Stimulated activated CD8-positive, alpha-beta memory T cell treated with anti-CD3 and anti-CD28 coated beads, Interleukin-7, amount 100 ng/mL, for 1 hour (primary cell): ENCODE measurements at places on chromosomes 5 and 9.

DNA sequence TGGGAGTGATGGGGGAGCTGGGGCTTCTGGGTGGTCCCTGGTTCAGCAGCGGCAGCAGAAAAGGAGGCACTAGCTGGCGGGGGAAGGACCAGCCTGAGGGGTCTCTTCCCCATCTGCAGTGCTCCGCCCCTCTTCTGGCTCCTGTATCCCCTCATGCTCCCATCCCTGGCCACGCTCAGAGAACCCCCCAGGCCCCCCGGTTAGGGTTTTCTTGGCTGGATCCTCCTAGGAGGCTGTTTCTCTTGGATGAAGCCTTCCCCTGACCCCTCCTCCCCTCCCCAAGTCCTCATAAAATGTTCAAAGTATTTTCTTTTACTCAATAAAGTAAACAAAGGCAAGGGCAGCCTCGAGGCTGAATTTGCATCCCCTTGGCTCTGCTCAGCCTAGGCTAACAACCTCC is 60.8 kb downstream of the FGF18 start:
- DNase-seq = no peak

DNA sequence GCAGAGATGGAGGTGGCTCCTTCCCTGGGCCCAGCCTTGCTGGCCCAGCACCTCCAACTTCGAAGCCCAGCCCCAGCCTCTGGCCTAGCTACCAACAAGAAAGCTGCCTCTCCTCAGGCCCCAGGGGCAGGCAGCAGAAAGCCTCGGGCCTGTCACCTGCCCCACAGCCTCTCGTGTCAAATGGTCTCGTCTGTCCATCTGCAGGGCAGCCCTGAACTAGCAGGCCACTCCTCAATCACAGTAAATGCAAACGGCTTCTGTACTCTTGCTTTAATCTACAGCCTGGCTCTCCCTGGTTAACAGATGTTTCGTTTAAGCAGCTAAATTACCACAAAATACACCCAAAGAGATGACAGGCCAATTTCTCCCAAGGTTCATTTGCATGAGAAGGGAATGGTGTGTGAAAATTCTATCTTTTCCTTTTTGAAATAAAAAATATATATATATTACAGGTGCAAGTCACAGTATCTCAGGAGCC is 21.5 kb downstream of the VAV2 start:
- no peak for DNase-seq

DNA sequence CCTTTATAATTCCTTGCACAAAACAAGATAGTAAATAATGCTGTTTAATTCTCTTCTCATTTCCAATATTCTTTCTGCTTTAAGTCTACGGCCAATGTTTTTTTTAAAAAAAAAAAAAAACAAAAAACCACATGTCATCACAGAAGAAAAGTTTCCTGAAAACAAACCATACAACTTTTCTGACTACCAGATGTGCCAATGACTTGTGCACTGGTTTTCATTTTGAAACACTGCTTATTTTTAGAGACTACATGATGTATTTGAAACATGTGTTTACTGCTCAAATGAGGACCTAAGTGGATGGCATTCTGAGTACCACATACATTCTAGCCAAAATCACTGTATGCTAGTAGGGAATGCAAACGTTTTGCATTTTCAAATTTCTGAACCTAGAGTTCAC is 167.9 kb downstream of the GLIS3 start:
- DNase-seq = no peak

DNA sequence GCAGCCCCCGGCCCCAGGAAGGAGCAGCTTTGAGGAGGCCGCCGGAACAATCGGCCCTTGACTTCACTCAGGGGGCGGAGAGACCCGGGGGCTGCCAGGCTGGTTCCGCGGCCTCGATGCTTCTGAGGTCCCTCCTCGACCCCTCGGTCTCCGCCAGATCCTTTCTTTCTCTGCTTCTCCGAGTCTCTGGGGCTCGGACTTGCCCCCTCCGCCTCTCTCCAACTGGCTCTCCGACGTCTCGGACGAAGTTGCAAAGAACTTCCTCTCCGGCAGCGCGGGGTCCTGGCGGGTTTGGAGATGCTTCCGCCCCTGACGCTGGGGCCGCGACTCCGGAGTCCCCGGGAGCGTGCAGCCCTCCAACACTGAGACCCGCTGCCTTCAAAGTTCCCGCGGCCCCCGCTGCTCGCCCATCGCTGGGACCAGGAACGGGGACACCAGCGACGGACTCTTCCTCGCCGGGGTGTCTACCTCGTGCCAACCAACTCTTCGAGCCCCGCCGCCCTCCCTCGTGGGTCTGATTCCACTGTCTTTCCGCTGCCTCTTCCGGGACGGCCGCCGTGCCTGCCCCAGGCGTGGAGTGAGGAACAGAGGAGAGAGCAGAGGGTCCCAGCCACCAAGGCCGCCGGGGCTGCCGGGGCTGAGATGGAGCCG is 7.0 kb downstream of the PAX5 start:
- DNase-seq = no peak

DNA sequence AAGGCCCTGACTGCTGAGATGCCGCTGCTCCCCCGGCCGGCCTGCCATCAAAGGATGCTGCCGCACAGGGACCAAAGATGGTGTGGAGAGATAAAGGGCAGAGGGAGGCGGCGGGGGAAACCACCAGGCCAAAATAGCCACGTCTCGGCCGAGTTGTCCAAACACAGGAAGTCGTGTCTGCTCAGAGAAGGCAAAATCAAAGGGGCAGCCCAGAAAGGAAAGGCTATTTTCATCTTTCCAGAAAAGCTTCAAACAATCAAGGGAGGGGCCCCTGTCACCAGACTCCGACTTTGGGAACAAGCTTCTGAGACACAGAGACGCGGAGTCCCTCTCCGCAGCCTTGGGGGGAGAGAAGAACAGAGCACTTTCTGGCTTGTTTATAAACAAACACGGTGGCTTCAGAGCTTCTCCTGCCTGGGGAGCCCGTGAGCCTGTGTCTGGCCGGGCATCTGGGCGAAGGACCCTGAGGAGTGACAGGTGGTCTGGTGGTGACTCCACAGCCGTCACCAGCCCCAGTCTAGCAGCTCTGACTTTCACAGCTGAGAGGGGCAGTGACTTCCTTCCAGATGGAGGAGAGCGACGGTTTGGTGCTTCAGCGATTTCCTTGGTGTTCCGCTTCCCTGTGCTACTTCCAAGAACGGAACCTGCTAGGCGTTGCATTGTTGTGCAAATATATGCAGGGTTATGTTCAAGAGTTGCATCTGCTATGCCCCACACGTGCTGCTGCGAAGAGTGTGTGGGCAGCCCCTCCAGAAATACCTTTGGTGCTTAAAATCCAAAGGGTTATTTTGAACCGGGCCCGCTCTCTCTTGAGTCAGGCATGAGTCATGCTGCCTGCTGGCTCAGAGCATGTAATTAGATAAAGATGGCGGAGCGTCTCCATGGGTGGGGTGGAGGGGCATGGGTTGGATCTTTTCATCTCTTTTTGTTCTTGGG is 24.0 kb downstream of the ADAMTSL2 start:
- DNase-seq = no peak

GRCh38 chr5:18772475-18772874 is 1138.2 kb downstream of the TAF11L14 start:
- DNase-seq = no peak

DNA sequence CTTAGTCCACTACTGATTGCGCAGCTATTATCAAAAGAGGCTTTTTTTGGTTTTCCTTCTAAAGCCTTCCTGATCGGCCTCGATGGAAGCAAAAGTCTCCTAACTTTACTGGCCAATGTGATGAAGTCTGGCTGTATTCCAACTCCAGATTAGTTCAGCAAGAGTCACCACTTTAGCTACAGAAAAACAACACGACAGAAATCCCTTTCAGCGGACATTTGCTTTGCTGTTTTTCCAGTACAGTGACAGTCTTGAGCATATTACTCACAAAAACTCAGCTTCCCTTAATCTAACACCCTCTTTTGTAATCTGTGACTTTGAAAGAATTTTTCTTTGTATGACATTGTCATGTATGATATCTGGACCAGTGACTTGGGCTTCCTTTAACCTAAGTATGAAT is 95.7 kb downstream of the HOMER1 start:
- no peak for DNase-seq

DNA sequence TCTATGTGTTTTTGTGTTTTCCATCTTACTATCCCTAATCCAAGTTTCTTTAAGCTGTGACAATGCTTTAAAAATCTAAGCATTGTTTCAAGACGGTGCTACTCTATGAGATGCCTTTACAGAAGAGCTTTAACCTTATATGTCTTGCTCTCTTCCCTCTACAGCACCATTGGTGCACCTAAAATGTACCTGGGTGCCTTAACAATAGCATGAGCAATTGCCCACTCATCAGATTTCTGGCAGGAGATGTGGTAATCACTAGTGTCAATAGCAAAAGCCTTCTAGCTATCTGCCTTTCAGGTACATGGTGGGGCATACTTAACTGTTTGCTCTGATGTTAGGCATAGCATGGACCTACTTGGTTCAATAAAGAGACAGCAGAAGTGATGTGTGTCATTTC is 222.3 kb upstream of the KIF2A start:
- no peak for DNase-seq

- DNase-seq = no peak
These were observed at the start of gene FAM163B for GRCh38 chr9:133609311-133610098. Gene FAM163B, minus strand, starts transcription at chr9:133609389. Its CDS starts 29,166 bp downstream, at chr9:133580223.

GRCh38 chr9:109422641-109423040 is 75.5 kb downstream of the PTPN3 start:
- DNase-seq = no peak

DNA sequence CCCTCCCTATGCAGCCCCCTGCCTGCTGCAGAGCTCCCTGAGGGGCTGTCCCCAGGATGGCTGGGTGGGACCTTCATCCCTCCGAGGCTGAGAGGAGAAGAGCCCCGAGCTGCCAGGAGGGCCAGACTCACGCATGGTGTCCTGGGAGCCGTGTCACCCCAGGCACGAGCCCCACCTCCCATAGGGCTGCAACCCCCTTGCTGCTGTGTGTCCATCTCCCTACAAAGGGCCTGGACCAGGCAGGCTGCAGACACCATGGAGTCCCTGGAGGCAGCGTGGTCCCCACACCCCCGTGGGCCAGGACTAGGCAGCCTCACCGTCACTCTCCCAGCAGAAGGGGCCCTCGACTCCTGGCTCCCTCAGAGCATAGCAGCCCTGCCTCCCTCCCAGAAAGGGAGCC is 11.2 kb upstream of the SEC16A start:
- DNase-seq = no peak

DNA sequence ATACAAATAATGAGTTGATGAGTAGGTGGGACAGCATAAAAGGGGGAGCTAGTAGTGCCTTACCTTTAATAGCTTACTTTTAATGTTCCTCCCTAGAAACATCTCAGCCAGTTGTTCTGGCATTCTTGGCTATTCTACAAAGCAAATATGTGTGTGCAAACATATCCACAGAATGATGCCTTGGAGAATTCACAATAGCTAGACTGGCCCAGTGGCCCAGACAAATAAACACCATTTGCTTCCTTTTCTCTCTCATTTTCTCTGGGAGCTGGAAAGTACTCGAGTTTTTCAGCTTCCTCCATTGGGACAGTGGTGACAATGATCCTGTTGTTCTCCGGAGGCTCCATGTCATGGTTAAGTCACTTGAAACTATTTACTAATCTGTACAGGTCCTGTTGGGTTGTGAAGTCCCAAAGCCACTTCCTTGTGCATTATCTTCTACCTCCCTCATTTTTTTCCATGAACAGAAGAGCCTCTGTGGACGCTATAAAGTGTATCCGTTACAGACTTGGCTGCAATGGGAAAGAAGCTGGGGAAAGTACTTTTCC is 122.9 kb downstream of the DMAC1 start:
- DNase-seq = no peak

GRCh38 chr5:39217365-39218281 is 1.7 kb downstream of the FYB1 start:
- DNase-seq = peak; percentile 56

GRCh38 chr5:143019614-143020515 is 249.7 kb downstream of the ARHGAP26 start:
- DNase-seq = no peak

DNA sequence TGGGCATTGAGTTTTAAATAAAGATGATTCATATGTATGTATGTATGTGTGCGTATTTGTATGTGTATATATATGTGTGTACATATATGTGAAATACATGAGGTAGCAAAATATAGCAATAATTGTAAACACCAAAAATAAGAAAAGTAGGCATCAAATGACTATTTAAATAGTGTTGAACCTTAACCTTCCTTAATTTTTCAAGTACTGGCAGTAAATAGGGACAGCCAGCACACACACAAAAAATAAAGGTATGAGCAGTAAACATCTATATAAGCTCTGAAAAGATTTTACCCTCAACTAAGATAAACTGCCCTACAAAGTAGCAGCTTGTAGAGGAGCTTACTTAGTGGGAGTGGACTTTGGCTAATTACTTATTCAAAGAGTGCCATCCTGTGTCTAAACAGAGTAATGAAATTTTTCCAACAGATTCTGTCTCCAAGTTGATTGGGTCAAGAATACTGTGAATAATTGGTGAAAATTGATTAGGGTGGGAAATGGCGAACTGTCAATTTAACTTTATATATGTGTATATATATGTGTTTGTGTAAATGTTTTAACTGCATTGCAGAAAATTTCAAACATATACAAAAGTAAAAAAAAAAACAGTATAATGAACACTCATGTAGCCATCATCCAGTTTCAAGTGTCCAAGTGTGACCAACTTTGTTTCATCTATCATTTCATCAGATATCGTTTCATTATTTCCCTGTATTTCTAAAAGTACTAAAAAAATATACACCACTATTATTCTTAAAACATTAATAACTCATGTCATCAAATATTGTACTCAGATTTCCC is 2.0 kb upstream of the ADAMTS6 start:
- DNase-seq = no peak

DNA sequence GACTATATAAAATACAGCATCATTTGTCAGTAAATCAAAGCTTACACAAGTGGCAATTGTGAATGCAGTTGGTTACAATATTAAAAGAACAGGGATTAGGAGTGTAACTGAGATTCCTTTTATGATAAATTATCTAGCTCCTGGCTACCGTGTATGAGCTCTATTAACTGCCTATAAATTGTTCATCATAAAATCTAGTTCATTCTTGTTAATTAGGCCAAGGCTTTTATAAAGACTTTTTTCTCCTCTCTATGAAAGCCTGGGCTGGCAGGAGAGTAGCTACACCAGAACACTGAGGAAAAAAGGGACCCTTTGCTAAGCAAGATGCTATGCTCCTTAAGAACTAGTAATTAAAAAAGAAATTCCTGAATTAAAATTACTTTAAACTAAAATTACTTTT is 132.4 kb upstream of the MEF2C start:
- DNase-seq = no peak
